HEK293T (cell line): ENCODE measurements at places on chromosomes 7 and 10.

DNA sequence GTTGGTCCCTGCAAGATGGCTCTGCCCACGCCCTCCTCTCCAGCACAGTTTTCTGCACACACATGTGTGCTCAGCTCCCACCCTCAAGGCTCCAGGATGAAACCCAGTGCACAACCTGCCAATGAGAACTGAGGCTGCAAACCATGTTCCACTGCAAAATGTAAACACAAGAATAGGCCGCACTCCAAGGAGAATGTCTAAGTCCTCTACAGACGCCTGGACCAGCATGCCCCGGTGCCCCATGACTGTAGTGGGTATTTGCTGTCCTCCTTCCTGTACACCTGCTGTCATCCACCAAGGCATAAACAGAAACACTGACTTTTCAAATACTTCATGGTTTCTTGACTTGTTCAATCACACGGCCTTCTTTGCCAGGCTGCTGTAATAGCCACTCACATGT, 72.6 kb downstream of the COBL start:
- no peak for DNase-seq

GRCh38 chr10:4698075-4698474, 127.9 kb upstream of the AKR1E2 start:
- DNase-seq = no peak

DNA sequence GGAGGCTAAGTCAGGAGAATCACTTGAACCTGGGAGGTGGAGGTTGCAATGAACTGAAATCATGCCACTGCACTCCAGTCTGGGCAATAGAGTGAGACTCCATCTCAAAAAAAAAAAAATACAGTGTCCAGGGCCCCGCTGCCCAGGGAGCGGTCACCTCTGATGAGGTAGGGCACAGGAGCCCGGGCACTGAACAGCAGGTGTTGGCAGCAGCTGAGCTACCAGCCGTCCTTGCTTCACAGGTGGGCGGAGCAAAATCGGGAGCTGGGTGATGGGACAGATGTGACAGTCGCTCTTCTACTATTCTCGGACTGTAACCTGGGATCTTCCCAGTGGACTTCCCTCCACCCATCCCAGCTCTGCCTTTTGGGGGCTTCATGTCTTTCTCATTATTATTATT, 49.4 kb downstream of the GTF2IRD1 start:
- no peak for DNase-seq

- no peak for DNase-seq
These were observed 62.9 kb downstream of the REEP3 start for GRCh38 chr10:63583909-63584724.

DNA sequence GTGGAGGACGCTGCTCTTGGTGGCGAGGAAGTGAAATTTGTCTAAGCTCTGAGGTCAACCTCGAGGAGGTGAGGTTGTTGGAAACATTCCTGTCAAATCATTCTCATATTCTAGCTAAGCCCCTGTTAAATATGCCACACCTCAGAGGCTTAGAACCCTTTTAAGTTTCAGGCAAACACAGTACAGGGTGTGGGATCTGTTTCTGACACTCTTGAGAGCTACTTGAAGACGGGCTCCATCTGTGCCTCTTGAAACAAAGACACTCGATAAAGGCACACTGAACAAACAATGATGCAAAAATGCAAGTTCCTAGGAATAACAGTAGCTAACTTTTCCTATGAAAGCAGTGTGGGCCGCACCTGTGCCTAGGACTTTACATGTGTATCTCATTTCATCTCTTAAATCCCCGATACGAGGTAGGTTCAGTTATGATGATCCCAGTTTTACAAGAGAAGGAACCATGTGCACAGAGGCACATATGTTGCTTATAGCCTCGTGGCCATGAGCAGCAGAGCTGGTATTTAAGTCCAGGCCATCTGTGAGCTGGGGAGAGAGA, 299.2 kb downstream of the CCDC3 start:
- no peak for DNase-seq

GRCh38 chr10:64863836-64864235, 1342.6 kb downstream of the REEP3 start:
- no peak for DNase-seq
